T-helper 2 cell (primary cell): ENCODE measurements at places on chromosomes 4 and X.

DNA sequence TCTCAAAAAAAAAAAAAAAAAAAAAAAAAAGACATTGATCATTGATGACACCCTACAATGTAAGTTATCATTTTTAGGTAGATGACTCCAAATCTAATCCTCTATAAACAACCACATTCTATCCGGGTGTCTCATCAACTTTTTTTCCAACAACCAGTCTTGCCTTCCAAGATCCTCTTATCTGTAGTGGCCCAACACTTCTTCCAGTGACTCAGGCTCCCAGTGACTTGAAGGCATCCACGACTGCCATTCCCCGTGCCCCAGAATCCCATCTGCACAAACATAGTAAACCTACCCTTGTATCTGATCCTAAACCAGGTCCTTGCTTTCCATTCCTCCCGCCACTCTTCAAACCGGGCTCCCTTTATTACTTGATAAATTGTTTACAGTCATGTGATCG is 15.6 kb upstream of the TSPAN5 start:
- no peak for DNase-seq

DNA sequence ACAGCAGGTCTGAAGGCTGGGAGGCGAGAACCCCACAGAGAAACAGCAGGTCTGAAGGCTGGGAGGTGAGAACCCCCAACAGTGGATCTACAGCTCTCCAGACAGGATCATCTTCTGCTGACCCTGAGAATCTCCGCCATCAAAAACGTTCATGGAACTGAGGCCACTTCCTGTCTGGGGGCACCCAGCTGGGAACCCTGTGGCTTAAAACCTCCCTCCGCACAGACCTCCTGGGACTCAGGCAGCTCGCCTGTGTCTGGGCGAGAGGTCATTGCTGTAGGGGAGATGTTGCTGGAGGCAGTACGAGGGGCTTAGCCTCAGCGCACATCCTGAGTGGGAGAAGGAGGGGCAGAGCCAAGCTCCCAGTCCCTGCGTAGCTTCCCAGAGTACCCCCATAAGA is 15.1 kb upstream of the CLDN24 start:
- DNase-seq: no peak

DNA sequence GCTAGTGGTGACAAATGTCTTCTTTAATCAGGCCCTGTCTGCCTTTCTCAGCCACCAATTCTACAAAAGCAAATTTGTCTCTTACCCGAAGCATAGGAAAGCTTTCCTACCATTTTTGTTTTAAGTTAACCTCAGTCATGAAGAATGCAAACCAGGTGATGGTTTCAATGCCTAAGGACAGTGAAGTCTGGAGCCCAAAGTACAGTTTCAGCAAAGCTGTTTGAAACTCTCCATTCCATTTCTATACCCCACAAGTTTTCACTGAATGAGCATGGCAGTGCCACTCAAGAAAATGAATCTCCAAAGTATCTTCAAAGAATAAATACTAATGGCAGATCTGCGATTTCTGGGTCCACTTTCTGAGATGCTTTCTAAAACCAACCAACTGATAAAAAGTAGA is 23.9 kb downstream of the SRD5A3 start:
- no peak for DNase-seq

GRCh38 chr4:3136454-3136853 is 62.0 kb downstream of the HTT start:
- no peak for DNase-seq

DNA sequence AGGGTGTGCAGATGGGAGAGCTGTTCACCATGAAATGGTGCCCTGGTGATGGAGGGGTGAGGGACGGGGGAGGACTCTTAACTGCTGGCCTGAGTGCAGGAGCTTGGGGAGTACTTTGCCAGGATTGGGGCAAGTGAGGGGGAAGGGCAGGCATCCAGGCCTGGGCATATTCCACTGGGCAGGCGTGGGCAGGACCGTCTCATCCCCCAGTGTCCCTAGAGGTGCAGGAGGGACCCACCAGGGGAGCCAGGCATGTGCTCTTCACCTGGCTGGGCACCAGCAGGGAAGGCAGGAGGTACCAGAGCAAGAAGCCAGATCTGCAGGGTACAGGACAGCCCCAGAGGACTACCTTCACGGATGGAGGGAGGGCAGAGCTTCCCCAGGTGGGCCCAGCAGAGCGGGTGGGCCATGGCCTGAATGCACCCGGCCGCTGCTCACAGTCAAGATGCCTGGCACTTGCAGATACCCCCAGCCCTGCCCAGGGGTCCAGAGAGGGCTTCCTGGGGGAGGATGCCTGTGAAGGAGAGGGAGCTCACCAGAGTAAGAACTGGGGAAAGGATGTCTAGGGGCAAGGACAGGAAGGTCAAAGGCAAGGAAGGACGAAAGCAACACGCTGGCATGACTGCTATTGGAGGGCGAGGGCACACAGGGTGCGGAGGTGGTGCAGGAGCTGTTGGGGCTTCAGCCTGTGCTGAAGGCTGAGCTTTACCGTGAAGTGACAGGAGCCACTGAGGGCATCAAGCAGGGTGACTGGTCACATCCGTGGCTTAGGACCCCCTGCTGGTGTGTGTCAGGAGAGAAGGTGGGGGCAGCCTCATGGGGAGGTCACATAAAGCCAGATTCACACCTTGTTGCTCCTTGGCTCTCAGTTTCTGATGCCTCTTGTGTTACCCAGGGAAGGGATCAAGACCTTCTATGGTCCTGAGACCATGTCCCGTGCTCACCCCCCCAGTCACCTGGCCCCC is 68.2 kb upstream of the NKX1-1 start:
- DNase-seq: no peak

DNA sequence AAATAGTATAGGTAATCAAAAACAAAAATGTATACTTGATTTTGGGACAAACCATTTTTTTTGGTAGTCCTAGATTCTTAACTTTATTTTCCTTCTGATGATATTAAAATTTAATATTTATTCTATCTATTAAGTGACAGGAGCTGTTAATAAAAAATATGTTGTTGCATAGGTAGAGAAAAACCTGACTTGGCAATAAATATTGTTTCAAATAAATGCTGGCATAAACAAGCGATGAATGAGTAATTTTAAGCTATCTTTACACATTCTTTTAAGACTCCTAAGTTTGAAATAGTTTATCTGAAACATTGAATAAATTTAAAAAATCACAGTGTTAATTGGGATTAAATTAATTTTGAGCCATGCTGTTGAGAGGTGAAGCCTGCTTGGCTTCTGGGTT is 114.6 kb downstream of the GC start:
- no peak for DNase-seq

- no peak for DNase-seq
These were observed 148.6 kb upstream of the RPS6KA6 start for GRCh38 chrX:84336646-84337045.

- no peak for DNase-seq
These were observed 642.6 kb upstream of the LCORL start for GRCh38 chr4:18664171-18664570.

GRCh38 chrX:118212817-118213183 is 96.2 kb upstream of the KLHL13 start:
- no peak for DNase-seq

- DNase-seq: no peak
These were observed 126.6 kb upstream of the FAM9C start for GRCh38 chrX:13170966-13171558.

- DNase-seq: no peak
These were observed 136.0 kb upstream of the STX18 start for GRCh38 chr4:4677556-4678522.

GRCh38 chr4:76987153-76987591 is 37.6 kb downstream of the SEPTIN11 start:
- DNase-seq: no peak

DNA sequence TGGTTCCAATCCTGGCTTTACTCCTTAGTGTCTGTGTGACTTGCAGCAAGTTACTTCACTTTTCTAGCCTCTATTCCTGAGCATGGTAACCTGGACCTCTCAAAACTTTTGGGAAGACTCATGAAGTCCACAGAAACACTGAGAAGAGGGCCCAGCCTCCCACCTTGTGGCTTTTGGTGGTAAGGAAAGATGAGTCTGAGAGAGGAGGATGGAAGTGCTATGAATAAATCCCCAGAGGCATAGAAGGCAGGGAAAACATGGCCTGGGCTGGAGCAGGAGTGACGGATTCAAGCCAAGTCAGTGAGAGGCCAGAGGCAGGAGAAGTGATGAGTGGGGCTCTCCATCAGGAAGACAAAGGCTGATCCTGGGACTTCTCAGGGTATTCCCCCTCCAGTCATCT is 10.9 kb upstream of the MAGEA4 start:
- no peak for DNase-seq

- no peak for DNase-seq
These were observed 1047.6 kb upstream of the PCDH10 start for GRCh38 chr4:132101526-132101925.

- DNase-seq: no peak
These were observed 71.1 kb downstream of the BMPR1B start for GRCh38 chr4:94828882-94829281.

DNA sequence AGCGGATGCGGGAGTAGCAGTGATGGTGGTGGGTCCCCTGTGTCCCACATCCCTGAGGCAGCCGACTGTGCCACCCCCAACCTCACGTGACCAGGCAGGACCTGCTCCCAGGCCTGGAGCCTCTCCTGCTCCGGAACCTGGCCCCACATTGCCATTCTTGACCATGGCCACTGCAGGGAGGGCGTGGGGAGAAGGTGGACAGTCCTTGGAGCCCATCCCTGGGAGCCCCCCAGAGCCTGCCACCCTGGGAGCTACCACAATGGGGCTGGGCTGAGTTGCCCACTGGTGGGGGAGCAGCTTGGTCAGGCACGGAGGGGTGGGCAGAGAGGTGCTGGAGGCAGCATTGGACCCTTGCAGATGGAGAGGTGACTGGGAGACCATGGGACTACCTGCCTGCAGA is 36.8 kb downstream of the TMPRSS11A start:
- no peak for DNase-seq

DNA sequence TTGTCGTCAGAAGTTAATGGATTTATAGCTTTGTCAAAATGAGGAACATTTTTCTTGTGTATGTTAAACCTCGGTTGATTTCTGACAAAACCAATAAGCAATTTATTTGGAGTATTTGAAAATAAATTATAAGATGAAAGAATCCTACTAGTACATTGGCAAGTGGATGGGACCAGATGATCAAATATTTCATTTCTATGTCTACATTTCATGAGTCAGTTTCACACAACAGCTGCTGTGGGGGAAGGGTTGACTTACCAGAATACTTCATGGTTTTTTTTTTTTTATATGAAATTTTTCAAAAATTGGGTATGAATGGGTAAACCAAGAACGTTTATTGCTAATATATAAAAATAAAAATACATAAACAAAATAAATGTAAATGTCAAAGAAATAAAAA is 39.4 kb downstream of the RAPGEF2 start:
- DNase-seq: no peak

GRCh38 chrX:109345856-109346255 is 136.0 kb downstream of the GUCY2F start:
- DNase-seq: no peak

DNA sequence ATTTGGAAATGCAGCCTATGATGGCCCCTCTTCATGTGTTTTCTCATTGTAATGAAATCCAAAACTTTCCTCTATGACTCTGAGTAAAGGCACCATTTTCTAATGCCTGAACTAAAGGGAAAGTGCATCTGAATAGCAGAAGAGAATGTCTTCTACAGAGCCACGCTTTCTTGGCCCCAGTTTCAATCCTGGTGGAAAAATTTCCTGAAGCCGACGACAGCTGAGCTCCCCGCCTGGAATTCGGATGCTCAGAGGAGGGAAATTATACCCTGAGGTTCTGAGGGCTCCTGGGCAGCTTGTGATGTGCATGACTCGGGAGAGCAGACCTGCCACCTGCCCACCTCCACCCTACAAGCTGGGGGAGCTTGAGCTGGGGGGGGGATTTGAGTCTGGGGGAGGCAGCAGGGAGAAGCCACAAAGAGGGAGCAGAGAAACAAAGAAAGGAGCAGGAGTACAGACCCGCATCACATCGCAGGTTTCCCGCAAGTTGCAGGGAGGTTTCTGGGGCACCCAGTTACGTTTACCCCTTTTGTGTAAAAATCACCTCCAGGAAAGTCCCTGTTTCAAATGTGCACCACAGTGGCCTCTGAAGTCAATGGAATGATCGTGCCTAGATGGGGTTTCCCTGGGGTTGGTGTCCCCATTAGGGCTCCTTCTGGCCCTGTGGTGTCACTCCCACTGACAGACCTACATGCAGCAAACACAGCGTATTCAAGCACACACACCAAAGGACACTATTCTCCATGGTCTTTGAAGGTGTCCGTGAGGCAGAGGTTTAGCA is 145.6 kb upstream of the RBPJ start:
- no peak for DNase-seq

GRCh38 chr4:186651624-186652023 is 72.0 kb downstream of the FAT1 start:
- no peak for DNase-seq

DNA sequence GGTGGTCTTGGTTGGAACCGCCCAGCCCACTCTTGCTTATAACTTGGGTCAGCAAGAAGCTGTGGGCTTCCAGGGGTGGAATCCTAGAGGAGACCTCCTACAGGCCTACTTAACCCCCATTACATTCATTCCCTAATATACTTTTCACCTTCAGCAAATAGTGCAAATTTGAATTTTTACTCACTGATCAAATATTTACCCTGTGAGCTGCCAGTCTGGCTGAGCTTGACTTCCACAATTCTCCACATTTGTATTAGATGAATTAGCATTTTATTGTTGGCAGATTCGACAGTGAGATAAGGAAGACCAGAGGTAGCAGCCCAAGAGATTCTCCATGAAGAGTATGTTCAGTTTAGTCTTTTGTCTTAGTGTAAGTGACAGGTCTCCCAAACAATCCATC is 199.6 kb downstream of the BCOR start:
- no peak for DNase-seq

DNA sequence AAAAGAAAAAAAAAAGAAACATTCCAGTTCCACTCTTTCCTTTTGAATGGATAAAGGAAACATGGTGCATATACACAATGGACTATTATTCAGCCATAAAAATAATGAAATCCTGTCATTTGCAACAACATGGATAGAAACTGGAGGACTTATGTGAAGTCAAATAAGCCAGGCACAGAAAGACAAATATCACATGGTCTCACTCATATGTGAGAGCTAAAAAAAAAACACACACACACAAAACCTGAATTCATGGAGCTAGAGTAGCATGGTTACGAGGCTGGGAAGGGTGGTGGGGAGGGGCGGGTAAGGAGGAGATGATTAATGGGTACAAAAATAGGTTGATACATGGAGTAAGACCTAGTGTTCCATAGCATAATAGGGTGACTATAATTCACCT is 22.4 kb upstream of the SH3KBP1 start:
- no peak for DNase-seq

DNA sequence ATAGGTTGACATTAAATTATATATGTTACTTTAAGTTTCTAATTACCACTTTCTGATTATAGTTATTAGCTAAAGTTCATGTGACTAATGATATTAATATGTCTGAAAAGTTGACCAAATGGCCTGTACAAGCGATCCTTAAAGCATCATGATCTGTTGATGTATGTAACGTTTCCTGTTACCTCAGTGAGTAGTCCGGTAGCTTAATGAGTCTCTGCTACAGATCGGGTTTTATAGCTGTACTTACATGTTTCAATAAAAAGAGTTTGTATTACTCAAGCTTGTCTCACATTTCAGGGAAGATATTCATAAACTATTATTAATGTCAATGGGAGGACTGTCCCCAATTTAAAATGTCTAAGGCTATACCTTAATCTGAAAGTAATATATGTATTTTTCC is 246.3 kb downstream of the PPP3CA start:
- no peak for DNase-seq
